ENCODE measurements at places on chromosomes 1 and 21.

DNA sequence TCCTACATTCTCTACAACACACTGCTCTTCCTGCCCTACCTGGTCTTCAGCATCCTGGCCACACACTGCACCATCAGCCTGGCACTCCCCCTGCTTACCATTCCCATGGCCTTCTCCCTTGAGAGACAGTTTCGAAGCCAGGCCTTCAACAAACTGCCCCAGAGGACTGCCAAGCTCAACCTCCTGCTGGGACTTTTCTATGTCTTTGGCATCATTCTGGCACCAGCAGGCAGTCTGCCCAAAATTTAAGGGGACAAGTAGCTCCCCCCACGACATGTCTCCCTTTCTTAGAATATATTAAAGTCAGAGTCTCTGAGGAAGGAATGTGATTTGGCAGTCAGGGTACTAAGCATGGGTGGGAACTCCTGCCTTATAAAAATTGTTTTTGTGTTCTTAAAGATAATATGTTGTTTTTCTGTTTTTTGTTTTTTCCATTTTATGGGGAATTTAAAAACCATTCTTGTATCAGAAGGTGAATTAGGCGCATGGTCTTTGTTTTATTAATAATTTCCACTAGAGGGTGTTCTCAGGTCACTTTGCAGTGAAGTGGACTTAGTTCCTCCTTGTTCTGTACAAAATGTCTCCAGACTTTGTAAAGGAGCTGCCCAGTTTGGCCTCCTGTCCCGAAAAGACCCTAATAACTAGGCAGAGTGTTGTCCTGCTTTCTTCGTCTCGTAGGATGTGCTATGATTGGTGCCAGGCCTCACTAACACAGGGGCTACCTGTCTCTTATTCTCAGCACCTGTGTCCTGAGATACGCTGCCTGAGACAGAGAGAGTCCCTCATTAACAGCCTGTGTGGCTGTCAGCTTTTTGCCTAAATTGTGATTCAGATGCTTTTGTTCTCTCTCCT, 13.1 kb downstream of the UBIAD1 start:
- no peak for DNase-seq

DNA sequence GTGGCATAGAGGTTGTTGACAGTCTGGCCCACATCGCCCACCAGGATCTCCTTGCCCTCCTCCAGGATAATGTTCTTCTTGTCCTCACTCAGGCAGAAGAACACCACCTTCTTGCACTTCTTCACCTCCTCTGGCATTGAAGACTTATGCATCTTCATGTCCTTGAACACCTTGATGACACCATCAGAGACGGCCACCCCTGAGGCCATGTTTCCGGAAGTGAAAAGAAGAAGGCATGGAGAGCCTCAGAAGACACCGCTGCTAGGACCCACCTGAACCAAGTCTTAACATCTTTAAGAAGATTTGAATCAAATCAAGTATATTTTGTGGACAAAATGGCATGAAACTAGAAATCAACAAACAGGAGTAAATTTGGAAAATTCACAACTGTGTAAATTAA, 56.2 kb downstream of the C1orf185 start:
- no peak for DNase-seq

DNA sequence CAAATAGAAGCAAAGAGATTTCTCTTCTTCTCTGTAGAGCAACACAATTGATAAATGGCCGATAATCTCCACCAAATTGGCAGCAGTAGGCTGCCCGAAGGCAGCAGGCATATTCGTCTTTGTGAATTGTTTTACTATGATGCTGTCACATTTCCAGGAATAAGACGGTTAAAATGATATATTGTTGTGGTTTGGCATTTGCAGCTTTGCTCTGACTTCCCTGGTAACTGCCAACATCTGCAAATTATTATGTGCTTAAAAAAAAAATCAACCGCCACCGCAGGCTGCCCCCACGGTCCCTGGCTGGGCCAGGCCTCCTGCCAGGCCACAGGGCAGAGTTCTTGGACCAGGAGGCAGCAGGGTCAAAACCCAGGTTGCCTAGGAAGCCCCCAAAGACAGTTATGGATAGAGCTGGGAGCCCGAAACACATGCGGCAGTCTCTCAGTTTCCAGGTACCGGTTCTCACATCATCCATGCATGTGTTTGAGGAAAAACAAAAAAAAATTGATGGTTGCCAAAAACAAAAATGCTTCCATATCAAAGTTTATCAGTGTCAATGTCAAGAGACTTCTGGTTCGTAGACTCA, 179.3 kb downstream of the ETS2 start:
- no peak for DNase-seq

DNA sequence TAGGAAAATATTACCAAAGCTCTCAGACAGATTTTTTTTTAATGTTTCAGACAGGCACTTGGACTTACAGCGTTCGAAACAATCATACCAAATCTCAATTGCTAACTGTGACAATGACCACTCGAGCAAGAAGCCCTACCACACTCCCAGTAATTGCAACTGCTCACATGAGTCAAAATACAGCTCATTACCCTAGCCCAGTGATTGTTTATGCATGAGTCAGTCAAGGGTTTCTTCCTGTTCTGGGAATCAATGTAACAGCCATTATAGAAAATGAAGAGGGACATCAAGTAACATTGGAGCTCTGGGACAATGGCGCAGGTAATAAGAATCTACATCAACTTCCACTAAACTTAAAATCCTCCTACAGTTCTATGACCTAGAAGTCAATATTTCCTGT, 56.1 kb upstream of the SH3GLB1 start:
- no peak for DNase-seq

DNA sequence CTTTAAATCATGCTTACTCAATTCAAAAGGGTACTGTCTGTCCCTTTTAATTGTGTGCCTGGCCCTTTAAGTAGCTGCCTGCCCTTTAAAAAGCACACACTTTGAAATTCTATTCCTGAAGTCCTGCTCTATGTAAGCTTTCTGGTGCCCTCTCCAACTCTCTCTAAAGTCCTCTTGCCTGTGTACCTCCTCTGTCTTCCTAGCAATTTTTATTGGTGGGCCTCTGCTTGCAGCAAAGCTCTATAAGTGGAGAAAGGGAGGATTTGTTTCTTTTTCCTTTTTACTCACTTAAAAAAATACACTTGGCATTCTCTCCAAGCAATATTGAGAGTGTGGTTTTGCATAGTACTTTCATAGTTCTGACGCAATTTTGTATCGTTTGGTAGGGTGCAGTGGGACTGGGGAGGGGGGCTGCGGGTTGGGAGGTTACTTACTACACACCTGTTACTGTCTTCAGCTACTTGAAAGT, 135.4 kb downstream of the LMO4 start:
- no peak for DNase-seq

GRCh38 chr1:178768423-178768822, 43.4 kb downstream of the RALGPS2 start:
- no peak for DNase-seq
